ENCODE measurements at places on chromosomes 3 and 15.
A peak's percentile ranks its signal among the peaks of the same experiment; 100 is the strongest.

- DNase-seq, result no peak
Measured at GRCh38 chr3:127431066-127431465, 143.2 kb upstream of the PRR20G start.

GRCh38 chr15:78345396-78346125, 5.4 kb downstream of the CRABP1 start:
- no peak for DNase-seq

- DNase-seq, result no peak
Measured at GRCh38 chr15:66786222-66786621, 84.2 kb downstream of the SMAD6 start.

DNA sequence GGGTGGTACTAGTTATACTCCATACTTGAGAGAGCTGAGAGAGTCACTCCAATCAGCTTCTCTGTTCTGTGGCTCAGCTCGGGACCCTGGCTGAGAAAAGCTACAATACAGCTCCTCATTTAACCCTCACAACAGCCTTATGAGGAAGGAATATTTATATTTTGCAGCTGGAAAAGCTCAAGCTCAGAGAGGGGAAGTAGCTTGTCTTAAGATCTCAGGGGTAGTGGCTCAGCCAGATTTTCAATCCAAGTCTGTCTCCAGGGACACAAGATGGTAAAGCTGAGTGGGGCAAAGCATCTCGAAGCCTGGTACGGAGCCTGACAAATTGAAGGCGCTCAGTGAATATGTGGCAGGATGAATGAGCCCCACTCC, 14.8 kb downstream of the SCAMP2 start:
- no peak for DNase-seq

DNA sequence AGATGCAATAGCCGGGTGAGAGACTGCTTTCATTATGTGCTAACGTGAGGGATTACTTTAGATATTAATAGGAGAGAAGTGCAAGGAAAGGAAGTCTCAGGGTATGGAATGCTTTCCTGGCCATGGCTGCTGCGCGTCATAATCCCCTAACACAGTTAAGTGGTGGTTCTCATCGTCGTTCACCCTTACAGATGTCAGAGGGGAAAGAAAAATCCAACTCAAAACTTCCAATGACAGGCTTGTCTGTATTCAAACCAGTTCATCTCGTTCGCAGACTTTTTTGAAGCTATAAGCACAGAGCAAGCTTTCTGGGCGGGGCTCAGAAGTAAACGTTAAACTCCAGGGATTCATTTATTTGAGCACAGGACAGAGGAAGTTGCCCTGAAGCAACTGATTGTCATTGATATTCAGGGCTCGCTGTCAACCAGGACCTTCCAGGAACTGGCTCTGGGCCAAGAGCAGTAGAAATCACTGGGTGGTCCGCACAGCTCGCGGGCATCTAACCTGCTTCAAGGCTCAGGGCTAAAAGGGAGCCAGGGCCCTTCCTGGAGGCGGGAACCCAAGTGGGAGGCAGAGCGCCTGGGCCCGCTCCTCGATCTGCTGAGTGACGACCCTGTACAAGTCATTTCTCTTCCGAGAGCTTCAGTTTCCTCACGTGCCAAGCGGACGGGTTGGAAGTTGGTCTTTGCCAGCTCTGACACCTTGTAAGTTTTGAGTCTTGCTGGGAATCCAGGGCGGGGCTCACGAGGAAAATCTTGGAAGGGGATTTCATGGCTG, 1.1 kb upstream of the LPP start:
- peak; percentile 51 for DNase-seq

- DNase-seq, result no peak
Measured at GRCh38 chr15:95574053-95574452, 756.4 kb upstream of the NR2F2 start.

DNA sequence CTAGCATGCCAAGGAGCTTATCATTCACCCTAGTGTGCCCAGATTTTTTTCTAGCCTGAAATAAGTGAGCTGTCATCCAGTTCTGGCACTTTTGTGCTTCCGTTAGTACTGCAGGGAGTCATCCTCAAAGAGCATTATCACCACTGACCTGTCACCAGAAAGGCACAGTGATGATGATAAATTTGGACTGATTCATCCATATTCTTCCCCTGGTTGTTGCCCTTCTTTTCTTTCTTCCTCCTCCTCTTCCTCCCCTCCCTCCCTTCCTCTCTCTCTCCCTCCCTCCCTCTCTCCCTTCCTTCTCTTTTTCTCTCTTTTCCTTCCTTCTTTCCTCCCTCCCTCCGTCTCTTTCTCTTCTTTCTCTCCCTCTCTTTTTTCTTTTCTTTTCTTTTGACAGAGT, 21.3 kb downstream of the SLC35G2 start:
- DNase-seq, result no peak

DNA sequence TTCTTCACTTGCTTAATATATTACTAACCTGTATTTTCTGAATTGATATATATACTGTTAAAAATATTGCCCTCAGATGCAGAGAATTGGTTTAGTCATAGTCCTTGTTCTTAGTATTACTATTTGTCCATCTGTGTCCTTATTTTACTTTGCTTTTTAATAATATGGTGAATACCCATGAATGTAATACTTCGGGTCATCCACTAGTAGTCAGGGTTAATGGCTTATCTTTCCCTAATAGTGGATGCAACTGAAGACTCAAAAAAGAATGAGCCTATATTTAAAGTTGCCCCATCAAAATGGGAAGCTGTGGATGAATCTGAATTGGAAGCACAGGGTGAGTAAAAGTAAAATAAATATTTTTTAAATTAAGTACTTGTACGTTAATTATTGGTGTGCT, 36.5 kb downstream of the U2SURP start:
- DNase-seq, result peak; percentile 38

DNA sequence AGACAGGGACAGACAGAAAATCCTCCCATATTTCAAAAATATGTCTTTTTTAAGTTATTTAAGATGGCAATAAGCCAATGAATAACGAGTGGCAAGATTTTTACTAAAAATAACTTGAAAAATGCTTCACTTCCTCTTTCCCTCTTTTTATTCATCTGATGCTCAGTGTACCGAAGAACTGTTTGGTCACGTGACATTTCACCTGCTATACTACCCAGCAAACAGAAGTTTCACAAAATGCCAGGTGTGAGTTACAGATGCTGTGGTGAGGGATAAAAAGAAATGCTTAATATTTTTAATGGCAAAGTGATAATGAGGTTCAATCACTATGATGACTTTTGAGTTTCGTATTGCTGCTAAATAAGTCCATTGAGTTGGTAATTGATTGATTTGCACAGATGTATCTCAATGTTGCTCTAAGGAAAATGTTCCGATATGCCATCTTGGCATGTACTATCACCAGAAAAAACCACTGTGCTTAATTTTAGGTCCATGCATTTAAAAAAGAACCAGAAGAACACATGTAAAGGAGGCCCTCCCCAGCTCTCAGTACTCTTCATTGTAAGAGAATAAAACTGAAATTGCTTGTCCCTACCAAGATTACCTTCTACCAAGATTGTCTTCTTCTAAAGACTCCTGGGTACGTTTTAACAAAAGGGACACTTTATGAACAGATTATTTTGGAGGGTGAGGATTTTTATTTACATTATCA, 26.0 kb upstream of the SEC62 start:
- no peak for DNase-seq

GRCh38 chr3:181727341-181728032, 15.8 kb downstream of the SOX2 start:
- DNase-seq, result no peak

GRCh38 chr3:127988770-127989557, 63.3 kb upstream of the SEC61A1 start:
- DNase-seq, result peak; percentile 13

DNA sequence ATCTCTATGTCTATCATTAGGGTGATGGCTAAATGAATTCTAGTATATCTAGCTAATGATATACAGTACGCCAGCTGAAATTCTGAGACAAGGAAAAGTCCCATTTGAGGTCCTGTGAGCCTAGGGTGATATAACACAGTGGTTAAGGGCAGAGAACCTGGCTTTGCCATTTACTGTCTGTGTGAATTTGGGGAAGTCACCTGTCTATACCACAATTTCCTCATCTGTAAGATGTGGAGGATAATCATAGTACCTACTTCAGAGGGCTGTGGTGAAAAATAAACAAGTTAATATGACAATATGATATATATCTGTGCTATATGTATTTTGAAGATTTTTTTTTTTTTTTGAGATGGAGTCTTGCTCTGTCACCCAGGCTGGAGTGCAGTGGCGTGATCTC, 9.8 kb upstream of the ANKDD1A start:
- no peak for DNase-seq

DNA sequence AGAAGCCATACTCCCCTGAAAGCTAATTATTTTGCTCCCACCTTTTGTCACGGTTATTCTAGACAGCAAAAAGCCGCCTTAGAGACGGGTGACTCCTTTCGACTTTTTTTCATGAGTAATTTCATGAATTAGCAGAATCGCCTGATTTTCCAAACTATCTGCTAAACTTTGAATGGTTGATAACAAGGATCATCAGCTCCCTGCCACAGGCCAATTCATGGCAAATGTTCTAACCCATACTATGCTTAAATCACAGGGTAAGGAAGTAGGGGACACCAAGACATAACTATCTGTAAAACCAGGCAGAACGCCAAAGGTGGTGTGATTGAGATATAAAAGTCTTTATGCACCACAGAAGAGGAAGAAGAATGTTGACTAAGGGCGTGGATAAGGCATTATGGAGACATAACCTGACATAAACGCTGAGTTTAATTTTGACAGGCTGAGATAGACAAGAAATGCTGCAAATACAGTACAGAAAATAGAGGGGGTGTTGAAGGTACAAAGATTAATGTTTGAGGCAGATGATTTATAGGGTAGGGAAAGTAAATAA, 891 bp upstream of the DMXL2 start:
- DNase-seq, result no peak
